ENCODE measurements at places on chromosomes 12 and 14. TPM values are rescaled to one million over a fixed set of nuclear protein-coding genes. Genes with fewer than 3 reads are reported as not detected.

Gene SERPINA10
- not detected for total RNA-seq

Gene SYNDIG1L
- not detected for total RNA-seq

Gene PRPH
- not detected for total RNA-seq

Gene SDSL
- total RNA-seq: 6.3 TPM

Gene SERPINA3
- total RNA-seq: under 0.01 TPM

Gene PPP1R3E
- total RNA-seq: 1.3 TPM

Gene AQP2
- total RNA-seq: not detected

Gene CABP1
- total RNA-seq: 0.83 TPM

DNA sequence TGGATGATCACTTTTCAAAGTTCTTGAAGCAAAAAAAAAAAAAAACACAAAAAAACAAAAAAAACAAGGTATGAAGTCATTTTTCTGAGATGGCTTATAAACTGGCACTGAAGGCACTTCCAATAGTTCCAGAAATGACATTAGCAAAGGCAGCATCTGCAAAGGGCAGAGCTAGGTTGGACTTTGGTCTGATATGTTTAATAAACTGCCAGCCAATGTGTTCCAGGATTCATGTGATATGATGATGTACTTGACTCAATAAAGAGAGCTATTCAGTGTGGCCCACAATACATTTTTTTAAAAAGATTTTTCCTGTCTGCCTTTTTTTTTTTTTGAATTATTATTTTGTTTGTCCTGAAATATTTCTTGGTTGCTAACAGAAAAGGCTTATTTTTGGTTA is 79.6 kb downstream of the VRK1 start:
- H3K36me3 ChIP-seq: no peaks in the 10 kb centered on the region
- H3K27me3 ChIP-seq: no peaks in the 10 kb centered on the region
- H3K27ac ChIP-seq: no peak overlapping the region
- DNase-seq: no peak
- no peaks in the 10 kb centered on the region for H3K4me1 ChIP-seq

DNA sequence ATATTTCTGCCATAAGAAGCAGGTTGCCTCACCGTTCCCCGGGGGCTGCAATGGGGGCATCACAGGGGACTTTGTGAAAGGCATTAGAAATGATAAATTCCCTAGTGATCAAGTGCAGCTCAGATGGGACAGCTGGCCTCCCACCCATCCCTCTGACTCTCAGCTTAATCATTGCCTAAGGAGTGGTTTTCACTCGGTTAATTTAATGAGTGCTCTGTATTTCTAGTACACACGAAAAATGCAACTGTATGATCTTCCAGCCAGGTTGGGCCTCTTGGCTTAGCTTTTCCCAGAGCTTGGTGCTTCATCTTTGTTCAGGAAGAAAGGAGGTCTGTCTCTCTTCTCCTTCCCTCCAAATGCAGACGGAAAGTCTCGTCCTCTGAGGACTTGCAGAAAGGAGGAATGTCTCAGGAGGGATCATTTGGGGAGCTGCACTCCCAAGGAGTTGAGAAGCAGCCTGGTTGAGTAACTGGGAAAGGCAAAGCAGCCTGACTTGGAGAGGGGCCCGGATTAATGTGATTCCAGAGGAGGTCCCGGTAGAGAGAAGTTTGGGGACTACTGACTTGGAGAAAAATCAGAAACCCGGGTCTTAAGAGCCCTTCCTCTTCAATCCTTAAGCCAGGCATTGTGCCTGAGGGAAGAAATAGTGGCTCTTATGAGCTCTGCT is 7.2 kb downstream of the CD9 start:
- no peaks in the 10 kb centered on the region for H3K36me3 ChIP-seq
- DNase-seq: no peak
- H3K27ac ChIP-seq: no peak overlapping the region
- no peak overlapping the region for H3K4me3 ChIP-seq
- peaks cover 21% of the 10 kb centered on the region for H3K4me1 ChIP-seq
- no peaks in the 10 kb centered on the region for H3K27me3 ChIP-seq

GRCh38 chr14:62315631-62316030 is 553.4 kb downstream of the SNAPC1 start:
- DNase-seq: no peak
- no peak overlapping the region for H3K27ac ChIP-seq
- H3K36me3 ChIP-seq: no peaks in the 10 kb centered on the region
- H3K4me1 ChIP-seq: no peaks in the 10 kb centered on the region

- H3K27ac ChIP-seq: no peak within 1 kb of the TSS
- no peak within 1 kb of the TSS for H3K4me3 ChIP-seq
- H3K36me3 ChIP-seq: no peaks in the 10 kb centered on the region
- no peaks in the 10 kb centered on the region for H3K27me3 ChIP-seq
Observed at GRCh38 chr14:24634158-24634557, at the start of gene GZMB. Gene GZMB, minus strand, starts transcription at chr14:24634190. Its CDS starts 30 bp downstream, at chr14:24634160.

DNA sequence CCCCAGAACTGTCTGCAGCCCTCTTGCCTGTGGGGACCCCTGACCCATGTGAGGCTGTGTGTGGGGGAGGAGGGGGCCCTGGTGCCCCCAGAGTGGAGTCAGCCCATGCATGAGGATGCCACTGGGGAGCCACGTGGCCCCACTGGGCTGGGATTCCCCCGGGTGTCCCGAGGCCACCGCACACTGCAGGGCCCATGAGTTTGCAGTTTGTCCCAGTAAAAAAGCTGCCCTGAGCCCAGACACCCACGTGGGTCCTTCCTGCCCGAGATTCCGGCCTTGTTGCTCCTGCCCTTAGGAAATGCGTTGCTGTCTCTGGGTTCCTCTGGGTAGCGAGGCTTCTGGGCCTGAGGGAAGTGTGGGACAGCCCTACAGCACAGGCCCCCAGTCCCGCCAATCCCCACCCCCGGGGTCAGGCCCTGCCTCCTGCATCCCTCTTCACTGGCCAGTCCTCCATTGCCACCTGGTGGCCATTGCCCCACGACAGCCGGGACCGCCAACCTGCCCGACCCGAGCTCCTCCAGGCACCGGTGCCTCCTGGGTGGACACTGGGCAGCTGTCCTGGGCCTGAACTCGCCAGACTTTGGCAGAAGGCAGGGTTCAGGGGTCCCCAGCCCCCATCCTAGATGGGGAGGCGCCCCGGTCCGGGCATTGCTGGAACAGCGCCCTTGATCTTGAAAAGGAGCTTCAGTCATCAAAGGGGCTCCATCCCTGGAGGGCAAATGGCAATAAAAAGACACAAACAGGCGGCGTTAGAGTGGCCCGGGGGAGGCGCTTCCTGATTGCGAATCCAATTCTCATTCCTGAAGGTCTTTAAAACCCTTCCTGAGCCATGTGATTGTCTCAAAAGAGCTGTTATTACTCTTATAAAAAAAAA is 15.6 kb upstream of the C14orf180 start:
- H3K36me3 ChIP-seq: no peaks in the 10 kb centered on the region
- H3K27ac ChIP-seq: no peak overlapping the region
- H3K4me3 ChIP-seq: no peak overlapping the region
- DNase-seq: peak; percentile 34

DNA sequence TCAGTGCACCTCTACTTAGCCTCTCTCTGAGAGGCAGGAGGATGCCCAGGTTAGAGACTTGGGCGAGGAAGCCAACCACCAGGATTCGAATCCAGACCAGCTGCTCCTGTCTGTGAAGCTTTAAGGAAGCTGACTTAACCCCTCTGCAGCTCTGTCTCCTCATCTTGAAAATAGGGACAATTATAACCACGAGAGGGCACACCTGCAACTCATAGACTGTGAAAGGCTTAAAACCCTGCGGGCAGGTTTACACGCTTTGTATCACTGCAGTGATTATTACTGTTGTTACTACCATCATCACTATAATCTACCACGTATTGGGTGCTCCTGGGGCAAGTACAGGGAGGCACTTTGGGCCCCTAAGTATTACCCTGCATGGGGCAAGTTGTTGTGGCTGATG is 379.8 kb downstream of the VRK1 start:
- no peaks in the 10 kb centered on the region for H3K36me3 ChIP-seq
- H3K4me1 ChIP-seq: no peaks in the 10 kb centered on the region
- H3K27me3 ChIP-seq: no peaks in the 10 kb centered on the region
- H3K4me3 ChIP-seq: no peak overlapping the region
- DNase-seq: no peak

- H3K27ac ChIP-seq: no peak overlapping the region
- no peak overlapping the region for H3K4me3 ChIP-seq
- no peak for DNase-seq
- peaks cover 22% of the 10 kb centered on the region for H3K27me3 ChIP-seq
- no peaks in the 10 kb centered on the region for H3K4me1 ChIP-seq
- H3K36me3 ChIP-seq: no peaks in the 10 kb centered on the region
Observed at GRCh38 chr12:510071-510825, 50.5 kb downstream of the B4GALNT3 start.

GRCh38 chr12:87382436-87382835 is 646.8 kb downstream of the C12orf50 start:
- no peaks in the 10 kb centered on the region for H3K27me3 ChIP-seq
- no peak overlapping the region for H3K4me3 ChIP-seq
- no peak overlapping the region for H3K27ac ChIP-seq
- H3K36me3 ChIP-seq: no peaks in the 10 kb centered on the region
- no peak for DNase-seq

DNA sequence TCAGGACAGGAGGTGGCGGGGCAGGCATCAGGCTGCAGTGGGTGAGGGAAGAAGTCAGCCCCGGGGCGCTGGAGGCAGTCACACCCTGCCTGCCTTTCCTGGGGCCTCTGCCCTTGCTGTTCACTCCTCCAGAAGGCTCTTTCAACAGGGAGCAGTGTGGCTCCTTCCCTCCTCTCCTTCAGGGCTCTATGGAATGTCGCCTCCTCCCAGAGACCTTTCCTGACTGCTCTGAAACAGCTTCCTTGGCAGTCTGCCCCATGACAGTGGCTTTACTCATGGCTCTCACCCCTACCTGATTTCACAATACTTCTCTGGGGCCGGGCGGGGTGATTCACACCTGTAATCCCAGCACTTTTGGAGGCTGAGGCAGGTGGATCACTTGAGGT is 7.1 kb downstream of the RHOF start:
- H3K27ac ChIP-seq: peak overlapping the region; percentile 19
- no peaks in the 10 kb centered on the region for H3K27me3 ChIP-seq
- H3K4me1 ChIP-seq: peaks cover 14% of the 10 kb centered on the region

- H3K4me3 ChIP-seq: no peak overlapping the region
- no peaks in the 10 kb centered on the region for H3K36me3 ChIP-seq
- H3K27me3 ChIP-seq: peaks cover 51% of the 10 kb centered on the region
- H3K27ac ChIP-seq: no peak overlapping the region
Observed at GRCh38 chr14:36646664-36647416, 14.8 kb upstream of the PAX9 start.

DNA sequence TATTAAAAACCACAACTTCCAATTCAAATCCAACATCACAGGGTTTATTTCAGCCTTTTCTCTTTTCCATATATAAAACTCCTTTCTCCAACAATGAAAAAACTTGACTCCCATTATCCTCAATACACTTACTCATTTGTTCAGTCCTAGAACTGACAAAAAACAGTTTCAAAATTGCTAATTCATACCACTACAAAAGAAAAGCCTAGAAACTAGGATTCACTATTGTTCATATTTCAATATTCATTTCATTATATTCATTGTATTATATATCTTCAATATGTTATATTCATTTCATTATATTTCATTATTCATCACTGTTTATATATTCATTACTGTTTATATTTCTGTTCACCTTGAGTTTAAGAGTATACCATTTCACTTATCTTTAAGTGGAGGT is 85.8 kb downstream of the NUMB start:
- no peak overlapping the region for H3K27ac ChIP-seq
- H3K27me3 ChIP-seq: no peaks in the 10 kb centered on the region
- no peak overlapping the region for H3K4me3 ChIP-seq

DNA sequence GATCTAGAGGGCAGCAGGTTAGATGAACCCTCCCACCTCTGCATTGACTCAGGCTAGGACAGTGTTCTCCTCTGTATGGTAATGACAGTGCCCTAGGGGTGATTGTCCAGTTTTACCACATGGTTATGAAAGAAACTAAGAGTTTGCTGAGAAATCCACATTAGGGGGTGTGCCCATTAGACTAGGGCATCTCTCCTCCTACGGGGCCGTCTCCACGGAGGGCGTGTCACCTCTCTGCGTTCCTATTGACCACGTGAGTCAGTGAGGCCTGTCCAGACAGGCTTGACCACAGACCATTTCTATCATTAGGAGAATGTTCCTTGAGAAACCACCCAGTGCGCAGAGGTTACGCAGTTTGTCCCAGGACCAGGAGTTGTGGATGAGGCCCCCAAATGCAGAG is 8.3 kb downstream of the MVK start:
- DNase-seq: peak; percentile 45
- H3K27me3 ChIP-seq: no peaks in the 10 kb centered on the region

- H3K27me3 ChIP-seq: no peaks in the 10 kb centered on the region
- no peak overlapping the region for H3K27ac ChIP-seq
Observed at GRCh38 chr14:93410893-93411292, 19.8 kb upstream of the UNC79 start.

- no peaks in the 10 kb centered on the region for H3K27me3 ChIP-seq
- H3K4me3 ChIP-seq: no peak overlapping the region
- peaks cover 37% of the 10 kb centered on the region for H3K36me3 ChIP-seq
- DNase-seq: no peak
- peaks cover 11% of the 10 kb centered on the region for H3K4me1 ChIP-seq
Observed at GRCh38 chr12:53302903-53303302, 3.4 kb downstream of the MYG1 start.

DNA sequence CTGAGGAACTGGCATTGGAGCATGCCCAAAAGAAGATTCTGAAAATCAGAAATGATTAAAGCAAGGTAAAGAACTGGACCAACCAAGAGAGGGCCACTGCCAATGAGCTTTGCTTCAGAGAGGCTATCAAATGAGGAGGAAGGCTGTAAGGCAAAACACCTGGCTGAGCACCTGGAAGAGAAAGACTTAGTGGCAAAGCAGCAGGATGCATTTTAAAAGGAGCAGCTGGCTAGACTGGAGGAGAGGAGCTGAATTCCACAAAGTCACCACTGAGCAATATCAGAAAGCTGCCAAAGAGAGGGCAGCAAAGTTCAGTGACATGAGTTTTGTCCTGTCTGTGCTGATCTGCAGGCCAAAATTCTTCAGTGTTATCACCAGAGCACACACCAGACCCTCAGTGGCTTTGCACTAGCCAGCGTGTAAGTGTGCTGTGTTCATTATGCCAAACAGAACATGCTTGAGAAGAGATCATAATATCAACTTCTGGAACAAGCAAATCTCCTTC is 338.7 kb downstream of the TRHDE start:
- DNase-seq: no peak
- H3K4me3 ChIP-seq: no peak overlapping the region
- H3K27me3 ChIP-seq: no peaks in the 10 kb centered on the region
- H3K4me1 ChIP-seq: no peaks in the 10 kb centered on the region
- H3K36me3 ChIP-seq: 0 out of 2 replicates have a peak, but pooled peaks cover 2% of the 10 kb centered on the region

GRCh38 chr14:91358654-91359220 is 58.9 kb downstream of the CCDC88C start:
- no peak overlapping the region for H3K27ac ChIP-seq
- DNase-seq: no peak
- H3K4me3 ChIP-seq: no peak overlapping the region
- H3K4me1 ChIP-seq: no peaks in the 10 kb centered on the region

Data from IMR-90 (cell line).